Liver (tissue), 10 donors: ENCODE measurements at places on chromosomes 6 and 20. TPM values are rescaled to one million over a fixed set of nuclear protein-coding genes. Genes with fewer than 3 reads are reported as not detected.

DNA sequence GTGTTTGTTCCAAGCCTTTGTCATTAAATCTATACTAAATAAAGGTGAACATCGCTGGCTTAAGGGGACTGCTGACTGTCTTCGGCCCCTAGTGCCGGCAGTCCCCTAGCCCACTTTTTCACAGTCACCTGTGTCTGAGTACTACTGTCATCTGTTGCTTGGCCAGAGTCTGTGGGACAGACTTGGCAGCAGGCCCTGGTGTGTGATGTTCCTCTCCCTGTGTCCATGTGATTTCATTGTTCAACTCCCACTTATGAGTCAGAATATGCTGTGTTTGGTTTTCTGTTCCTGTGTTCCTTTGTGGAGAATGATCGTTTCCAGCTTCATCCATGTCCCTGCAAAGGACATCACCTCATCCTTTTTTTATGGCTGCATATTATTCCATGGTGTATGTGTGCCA, 133.4 kb downstream of the HAO1 start:
- H3K36me3 ChIP-seq, result no peaks in the 10 kb centered on the region
- H3K4me3 ChIP-seq, result no peak overlapping the region
- no peak overlapping the region for H3K27ac ChIP-seq
- no peaks in the 10 kb centered on the region for H3K27me3 ChIP-seq
- DNase-seq, result no peak

HDDC2 gene
- 21.0 TPM for total RNA-seq

DNA sequence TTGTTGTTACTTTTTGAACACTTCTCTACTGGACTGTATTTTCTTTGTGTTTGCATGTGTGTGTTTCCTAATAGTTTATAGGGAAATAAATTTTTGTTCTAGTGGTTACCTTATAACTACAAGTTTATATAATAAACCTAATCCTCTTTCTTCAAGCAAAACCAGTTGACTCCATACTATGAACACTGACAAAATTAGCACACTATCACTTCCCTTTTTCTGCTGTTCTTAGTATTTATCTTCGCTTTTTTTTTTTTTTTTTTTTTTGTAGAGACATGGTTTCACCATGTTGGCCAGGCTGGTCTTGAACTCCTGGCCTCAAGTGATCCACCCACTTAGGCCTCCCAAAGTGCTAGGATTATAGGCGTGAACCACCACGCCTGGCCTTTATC, 25.0 kb upstream of the C6orf62 start:
- H3K27me3 ChIP-seq, result no peaks in the 10 kb centered on the region
- H3K4me3 ChIP-seq, result no peak overlapping the region
- DNase-seq, result no peak
- no peak overlapping the region for H3K27ac ChIP-seq
- no peaks in the 10 kb centered on the region for H3K4me1 ChIP-seq

DNA sequence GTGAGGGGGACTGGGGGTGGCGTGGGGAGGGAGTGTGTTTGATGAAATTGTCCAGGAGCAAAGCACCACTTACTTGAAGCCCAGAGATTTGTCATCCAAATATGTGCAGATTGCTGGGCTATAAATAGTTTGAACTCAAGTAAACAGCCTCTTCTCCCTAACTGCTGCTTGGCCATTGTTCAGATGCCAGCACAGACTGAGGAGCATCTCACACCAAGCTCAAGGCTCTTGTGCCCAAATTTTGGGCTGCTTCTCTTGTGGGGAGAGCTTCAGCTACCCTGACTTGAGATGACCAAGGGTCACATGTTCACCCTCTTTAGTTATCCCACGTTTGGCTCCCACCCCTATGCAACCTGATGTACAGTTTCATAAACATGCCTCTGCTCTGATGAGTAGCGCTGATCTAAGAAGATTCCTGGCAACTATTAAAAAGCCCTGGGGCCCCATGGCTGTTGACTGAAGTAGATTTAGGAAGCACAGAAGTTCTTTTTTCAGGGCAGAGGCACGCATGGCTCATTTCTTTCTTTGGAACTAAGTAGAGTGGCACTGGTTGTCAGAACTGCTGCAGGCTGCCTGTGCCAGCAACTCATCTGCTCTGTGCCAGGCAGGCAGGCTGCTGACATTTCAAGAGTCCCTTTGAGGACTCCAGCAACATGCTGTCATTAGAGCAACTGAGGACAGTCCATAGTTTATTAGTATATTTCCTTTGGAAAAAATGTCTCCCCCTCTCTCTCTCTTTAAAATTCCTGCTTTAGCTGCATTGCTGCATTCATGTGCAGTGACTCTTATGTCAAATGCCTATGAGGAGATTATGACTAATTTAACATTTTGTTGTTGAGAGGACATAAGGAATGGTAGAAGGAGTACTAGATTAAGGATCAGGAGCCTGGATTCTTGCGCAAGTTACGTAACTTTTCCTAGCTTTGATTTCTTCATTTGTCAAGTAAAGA, 9.6 kb upstream of the PKIG start:
- H3K4me3 ChIP-seq, result no peak overlapping the region
- H3K27ac ChIP-seq, result peak overlapping the region; percentile 68
- DNase-seq, result no peak
- no peaks in the 10 kb centered on the region for H3K27me3 ChIP-seq

GRCh38 chr6:83183082-83183828, 9.8 kb downstream of the PGM3 start:
- no peak overlapping the region for H3K4me3 ChIP-seq
- DNase-seq, result no peak
- no peaks in the 10 kb centered on the region for H3K27me3 ChIP-seq
- no peak overlapping the region for H3K27ac ChIP-seq

- no peaks in the 10 kb centered on the region for H3K36me3 ChIP-seq
- H3K4me3 ChIP-seq, result peak overlapping the region; percentile 71
- DNase-seq, result peak; percentile 73
- no peaks in the 10 kb centered on the region for H3K27me3 ChIP-seq
Observed at GRCh38 chr6:15244620-15245360, 1.1 kb upstream of the JARID2 start.
